Naive thymus-derived CD8-positive, alpha-beta T cell (primary cell): ENCODE measurements at places on chromosomes 3 and 15. TPM values are rescaled to one million over a fixed set of nuclear protein-coding genes. Genes with fewer than 3 reads are reported as not detected.

GRCh38 chr3:39524107-39524506 lies 56.6 kb downstream of the MOBP start:
- DNase-seq = no peak

- DNase-seq = no peak
These were observed 383.4 kb downstream of the PTPRG start for GRCh38 chr3:61944726-61945125.

- DNase-seq = peak; percentile 42
These were observed at the start of the genes CLCN2 and POLR2H for GRCh38 chr3:184361532-184361931. Gene CLCN2 (minus strand): TSS chr3:184361605. CDS start chr3:184361479, 126 bp downstream. Gene POLR2H (plus strand): TSS chr3:184361710. CDS start chr3:184363493, 1,783 bp downstream.

DNA sequence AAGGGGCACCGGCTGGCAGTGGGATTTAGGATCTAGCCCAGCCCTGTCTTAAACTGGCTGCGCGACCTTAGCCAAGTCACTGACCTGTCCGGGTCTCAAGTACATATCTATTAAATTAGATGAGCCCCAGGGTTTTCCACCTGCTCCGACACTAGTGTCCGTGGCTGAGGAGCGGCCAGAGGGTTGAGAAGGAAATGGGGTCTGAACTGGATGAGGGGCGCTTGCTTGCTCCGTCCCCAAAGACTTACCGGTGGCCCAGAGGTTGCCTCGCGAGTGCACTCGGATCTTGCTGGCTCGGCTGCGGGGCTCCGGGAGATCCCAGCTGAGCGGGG lies 285 bp downstream of the NMB start:
- no peak for DNase-seq

- DNase-seq = no peak
These were observed 16.3 kb downstream of the SNAPC5 start for GRCh38 chr15:66481107-66481856.

- DNase-seq = no peak
These were observed 151.3 kb downstream of the XXYLT1 start for GRCh38 chr3:195119461-195120266.

DNA sequence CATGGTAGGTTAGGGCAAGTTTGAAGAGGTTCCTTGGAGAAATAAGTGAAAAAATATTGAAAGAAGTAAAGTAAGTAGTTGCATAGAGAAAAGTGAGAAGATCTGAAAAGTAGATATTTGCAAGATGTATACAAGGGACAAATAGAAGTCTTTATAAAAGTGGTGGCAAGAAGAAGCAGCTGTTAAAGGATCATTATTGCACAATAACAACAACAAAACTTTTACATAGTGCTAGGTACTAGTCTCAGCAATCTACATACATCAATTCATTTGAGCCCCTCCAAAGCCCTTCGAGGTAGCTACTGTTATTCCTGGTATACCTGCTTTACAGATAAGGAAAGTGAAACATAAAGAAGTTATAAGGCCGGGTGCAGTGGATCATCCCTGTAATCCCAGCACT lies 239.6 kb downstream of the MEIS2 start:
- DNase-seq = no peak

DNA sequence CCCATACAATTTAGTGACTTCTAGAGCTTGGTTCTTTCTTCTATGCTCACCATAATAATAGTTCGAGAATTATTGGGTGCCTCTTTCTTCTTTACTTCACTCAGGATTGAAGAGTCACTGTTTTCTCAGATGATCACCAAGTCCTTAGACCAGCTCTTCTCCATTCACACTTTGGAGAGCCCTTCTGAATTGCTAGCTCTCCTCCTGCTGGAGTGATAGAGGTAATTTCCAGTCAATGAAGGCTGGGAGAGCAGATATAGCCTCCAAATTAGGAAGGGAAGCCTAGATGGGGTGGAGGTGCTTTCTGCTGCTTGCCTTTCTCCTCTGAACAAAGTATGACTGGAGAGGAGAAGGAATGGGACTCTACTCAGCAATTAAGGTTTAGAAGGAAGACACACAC lies 10.7 kb upstream of the BBX start:
- DNase-seq = no peak

DNA sequence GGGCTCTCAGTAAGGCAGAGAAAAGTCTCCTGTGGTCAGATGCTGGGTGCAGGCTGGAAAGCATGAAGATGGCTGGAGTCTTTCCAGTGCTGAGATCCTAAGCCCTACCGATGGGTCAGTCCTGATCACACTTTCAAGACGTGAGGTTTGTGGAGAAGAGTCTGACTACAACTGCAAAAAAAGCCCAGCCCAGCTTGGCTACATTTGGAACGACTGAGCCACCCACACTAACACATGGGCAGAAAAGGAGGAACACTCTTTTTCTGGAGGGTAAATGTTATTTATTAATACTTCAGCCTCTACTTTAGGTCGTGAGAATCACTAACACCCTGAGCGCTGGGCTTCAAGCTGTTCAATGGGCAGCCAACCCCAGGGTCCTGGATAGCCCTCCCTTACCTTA lies 22.0 kb upstream of the C3orf22 start:
- DNase-seq = no peak

DNA sequence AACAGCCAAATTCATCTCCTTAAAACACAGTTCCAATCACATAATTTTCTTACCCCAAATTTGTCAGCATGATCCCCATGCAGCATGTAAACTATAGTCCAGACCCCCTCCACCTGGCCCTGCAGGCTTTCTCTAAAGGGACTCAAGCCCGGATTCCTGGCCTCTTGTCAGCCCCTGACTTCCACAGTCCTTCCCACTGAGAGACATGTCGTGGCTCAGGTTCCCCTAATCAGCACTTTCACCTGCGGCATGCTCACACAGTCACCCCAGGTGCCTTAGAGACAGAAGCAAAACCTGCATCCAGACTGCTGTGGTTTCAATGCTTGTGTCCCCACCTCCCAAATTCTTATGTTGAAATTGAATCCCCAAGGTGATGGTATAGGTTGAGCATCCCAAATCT lies 372.7 kb upstream of the ATP10A start:
- DNase-seq = no peak

DNA sequence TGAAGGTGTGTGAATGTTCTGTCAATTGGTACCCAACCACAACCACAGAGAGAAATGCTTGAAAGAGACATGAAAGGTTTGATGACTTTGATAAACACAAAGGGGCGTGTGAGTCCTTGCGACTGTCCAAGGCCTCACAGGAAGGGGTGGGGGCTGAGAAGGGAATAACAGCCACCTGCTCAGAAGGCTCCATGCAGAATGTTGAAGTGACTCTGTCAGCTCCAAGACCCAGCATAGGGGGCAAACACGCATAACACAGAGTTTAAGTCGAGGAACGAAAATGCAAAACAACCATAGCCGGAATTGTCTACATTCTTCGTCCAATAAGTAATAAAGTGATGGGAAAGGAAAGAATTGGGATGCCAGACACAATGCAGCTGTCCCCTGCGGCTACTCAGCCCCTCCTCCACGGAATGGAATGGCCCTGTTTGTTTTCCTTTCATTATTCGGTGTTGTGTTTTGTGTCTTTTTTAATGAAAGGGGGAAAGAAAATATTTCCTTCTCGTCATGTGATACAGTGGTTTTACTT lies 19.9 kb downstream of the TMEM212 start:
- no peak for DNase-seq

DNA sequence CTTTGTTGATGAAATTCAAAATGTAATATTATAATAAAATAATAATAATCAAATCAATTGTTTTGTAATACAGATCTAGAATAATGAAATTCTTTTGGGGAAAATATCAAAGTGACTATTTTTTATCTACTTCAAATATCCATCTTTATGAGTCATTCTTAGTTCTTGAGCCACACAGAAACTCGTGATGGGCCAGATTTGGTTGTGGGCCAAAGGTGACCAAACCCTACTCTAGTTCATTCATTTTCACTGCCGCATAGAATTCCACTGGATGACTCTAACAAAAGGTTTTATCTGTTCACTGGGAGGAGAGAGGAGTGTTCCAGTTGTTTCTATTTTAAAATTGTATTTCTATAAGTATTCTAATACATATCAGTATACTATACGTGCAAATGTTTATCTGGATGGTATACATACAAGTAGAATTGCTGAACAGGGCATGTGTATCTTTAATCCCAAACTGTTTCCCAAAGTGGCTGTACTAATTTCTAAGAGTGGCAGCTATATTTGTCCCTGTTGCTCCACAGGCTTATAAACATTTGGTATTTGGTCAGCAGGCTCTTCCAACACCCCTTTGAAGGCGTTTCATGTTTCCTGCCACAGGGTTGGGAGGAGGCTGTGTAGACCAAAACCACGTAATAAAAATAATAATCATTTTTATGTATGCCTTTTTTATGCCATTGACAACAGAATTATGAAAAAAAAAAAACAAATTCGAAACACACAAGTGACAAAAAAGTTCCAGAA lies 7.3 kb upstream of the RTP3 start:
- no peak for DNase-seq

DNA sequence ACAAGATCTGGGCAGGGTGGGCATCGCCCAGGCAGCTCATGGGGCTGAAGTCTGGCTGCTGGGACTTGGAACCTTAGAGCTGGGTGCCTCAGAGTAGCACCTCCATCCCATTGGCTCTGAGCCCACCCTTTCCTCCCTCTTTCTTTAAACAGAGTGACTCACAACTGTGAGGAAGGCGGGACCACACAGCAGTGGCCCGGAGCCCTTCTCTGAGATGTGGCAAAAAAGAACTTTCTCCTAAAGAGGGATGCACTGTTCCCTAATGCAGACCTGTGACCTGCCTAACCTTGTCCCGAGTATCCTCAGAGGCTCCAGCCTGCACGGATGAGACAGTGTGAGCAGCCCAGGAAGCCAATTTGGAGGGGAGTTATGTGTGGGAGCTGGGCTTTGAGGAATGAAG lies 23.6 kb downstream of the PRR20G start:
- no peak for DNase-seq

B3GNT5 gene
- not detected for total RNA-seq

AGBL1 gene
- not detected for total RNA-seq
